ENCODE measurements at places on chromosomes 5 and 9. TPM values are rescaled to one million over a fixed set of nuclear protein-coding genes. Genes with fewer than 3 reads are reported as not detected.

GRCh38 chr5:169631360-169631759 is 5.7 kb upstream of the DOCK2 start:
- DNase-seq = no peak
- peaks cover 10% of the 10 kb centered on the region for H3K4me1 ChIP-seq
- H3K27me3 ChIP-seq = no peaks in the 10 kb centered on the region
- no peak overlapping the region for H3K27ac ChIP-seq
- H3K4me3 ChIP-seq = no peak overlapping the region

GRCh38 chr5:80466669-80467485 is 21.0 kb upstream of the FAM151B start:
- peaks cover 35% of the 10 kb centered on the region for H3K36me3 ChIP-seq
- no peak for DNase-seq
- H3K27ac ChIP-seq = no peak overlapping the region
- no peaks in the 10 kb centered on the region for H3K4me1 ChIP-seq
- no peaks in the 10 kb centered on the region for H3K27me3 ChIP-seq
- no peak overlapping the region for H3K4me3 ChIP-seq

GRCh38 chr9:93486268-93486667 is 32.9 kb upstream of the FAM120AOS start:
- no peaks in the 10 kb centered on the region for H3K27me3 ChIP-seq
- peak overlapping the region; percentile 80 for H3K27ac ChIP-seq
- no peak for DNase-seq

DNA sequence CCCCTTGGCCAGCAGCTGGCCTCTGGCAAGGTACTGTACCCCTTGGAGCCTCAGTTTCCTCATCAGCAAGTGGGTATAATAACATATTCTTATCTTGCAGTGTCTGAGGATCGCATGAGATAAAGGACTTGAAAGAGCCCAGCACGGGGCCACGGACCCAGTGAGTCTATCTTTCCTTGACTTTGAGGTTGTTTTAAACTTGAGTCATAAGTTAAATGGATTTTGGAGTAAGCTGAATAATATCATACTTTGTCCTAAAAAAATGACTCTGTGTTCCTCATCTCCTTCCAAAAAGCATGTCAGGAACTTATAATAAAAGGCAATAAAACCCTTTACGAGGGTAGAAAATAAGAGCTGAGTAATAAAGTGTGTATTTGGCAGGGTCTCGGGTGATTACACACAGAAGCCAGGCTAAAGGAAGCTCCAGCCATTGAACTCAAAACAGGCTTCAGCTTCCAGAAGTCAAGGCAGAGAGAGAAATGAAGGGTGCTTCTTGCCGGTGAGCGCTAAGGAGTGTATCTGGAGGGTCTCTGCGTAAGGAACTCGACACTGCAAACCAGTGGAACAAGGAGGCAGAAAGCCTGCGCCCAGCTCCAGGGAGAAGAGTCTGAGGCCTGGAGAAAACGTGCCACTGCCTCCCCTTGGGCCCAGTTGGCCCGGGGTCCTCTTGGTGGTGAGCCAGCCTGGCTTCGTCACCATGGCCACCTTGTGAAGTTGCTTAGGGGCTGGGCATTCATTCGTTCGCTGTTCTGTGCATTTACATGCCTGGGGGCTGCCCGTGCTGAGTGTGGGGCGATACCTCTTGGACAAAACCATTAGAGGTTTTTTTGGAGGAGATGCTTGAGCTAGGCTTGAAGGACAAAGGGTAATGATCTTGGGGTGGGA is 72.4 kb upstream of the PHYKPL start:
- H3K27me3 ChIP-seq = peaks cover 15% of the 10 kb centered on the region
- H3K36me3 ChIP-seq = no peaks in the 10 kb centered on the region
- DNase-seq = no peak
- no peak overlapping the region for H3K4me3 ChIP-seq
- no peak overlapping the region for H3K27ac ChIP-seq

- DNase-seq = no peak
- H3K27ac ChIP-seq = no peak overlapping the region
- H3K36me3 ChIP-seq = peaks cover 2% of the 10 kb centered on the region
- no peak overlapping the region for H3K4me3 ChIP-seq
Observed at GRCh38 chr9:108258640-108259039, 597.1 kb downstream of the ACTL7B start.

DNA sequence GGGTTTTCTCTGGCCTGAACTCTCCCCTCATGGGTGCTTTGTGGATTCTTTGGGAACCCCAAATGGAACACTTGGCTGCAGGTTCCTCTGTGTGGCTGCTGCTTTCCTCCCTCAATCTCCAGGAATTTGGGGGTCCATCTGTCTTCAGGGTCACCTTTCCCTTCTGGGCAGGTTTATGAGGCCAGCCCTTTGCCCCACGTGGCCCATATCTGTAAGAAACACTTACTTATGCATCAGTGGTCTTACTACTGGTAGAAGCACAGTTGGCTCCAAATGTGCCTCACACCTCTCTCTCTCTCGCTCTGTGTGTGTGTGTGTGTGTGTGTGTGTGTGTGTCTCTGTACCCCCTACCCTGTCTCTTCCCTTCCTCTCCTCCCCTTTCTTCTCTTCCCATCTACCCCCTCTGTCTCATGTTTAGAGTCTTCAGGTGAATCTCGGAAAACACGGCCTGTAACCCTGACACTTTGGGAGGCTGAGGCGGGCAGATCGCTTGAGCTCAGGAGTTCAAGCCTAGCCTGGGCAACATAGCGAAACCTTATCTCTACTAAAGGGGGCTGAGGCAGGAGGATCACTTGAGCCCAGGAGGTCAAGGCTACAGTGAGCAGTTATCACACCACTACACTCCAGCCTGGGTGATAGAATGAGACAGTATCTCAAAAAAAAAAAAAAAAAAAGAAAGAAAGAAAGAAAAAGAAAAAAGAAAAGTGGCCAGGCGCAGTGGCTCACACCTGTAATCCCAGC is 26.8 kb downstream of the C5orf15 start:
- DNase-seq = no peak
- no peak overlapping the region for H3K4me3 ChIP-seq
- H3K27me3 ChIP-seq = no peaks in the 10 kb centered on the region
- no peak overlapping the region for H3K27ac ChIP-seq

SEC16A gene
- total RNA-seq = 74.5 TPM

NTRK2 gene
- 0.41 TPM for total RNA-seq

PRDM9 gene
- not detected for total RNA-seq
